ENCODE measurements at places on chromosomes 6 and 20. TPM values are rescaled to one million over a fixed set of nuclear protein-coding genes. Genes with fewer than 3 reads are reported as not detected.

DNA sequence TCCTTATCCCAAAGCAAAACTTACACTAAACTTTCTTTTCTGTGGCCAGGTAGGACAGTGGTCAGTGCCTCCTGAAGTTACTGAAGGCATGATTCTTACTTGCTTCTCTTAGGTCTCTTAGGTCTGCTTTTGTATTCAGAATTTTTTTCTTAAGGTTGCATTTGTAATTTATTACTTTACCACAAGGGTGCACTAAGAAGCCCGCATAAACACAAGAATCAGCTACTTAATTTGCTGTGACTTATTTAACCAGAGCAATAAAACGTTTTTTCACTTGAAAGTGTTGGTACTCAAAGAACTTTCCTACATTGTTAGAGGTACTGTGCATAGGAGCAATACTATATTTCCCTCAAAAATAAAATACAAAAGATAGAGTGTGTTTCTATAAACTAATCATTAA lies 75.4 kb upstream of the LAMA2 start:
- no peaks in the 10 kb centered on the region for H3K36me3 ChIP-seq
- H3K4me1 ChIP-seq: peaks cover 10% of the 10 kb centered on the region
- H3K27ac ChIP-seq: no peak overlapping the region
- H3K4me3 ChIP-seq: no peak overlapping the region

DNA sequence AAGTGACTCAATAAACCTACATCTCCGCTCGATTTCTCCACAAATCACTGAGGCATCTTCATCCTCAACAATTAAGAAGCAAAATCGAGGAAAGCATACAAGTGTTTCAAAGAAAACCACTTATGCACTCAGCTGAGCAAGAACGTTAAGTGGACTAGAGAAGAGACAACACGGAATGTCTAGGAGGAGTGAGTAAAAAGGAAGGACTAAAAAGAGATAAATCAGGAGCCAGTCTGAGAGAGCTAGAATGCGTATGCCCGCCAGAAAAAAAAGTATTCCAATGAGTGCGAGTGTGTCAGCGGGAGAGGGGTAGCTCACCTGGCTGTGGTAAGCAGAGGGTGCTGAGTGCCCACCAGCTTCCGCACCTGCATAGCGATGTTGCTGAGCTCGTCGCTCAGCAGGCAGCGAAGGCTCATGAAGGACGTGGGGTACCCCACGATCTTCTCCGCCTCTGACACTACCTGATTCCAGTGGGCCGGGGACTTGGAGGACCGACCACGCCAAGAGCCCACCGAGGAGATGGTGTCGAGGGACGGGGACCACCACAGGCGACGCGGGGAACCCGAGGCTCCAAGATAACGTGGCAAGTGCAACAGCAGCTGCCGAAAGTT lies 587 bp downstream of the PDSS2 start:
- H3K27me3 ChIP-seq: no peaks in the 10 kb centered on the region
- peaks cover 4% of the 10 kb centered on the region for H3K4me1 ChIP-seq
- H3K36me3 ChIP-seq: no peaks in the 10 kb centered on the region

DNA sequence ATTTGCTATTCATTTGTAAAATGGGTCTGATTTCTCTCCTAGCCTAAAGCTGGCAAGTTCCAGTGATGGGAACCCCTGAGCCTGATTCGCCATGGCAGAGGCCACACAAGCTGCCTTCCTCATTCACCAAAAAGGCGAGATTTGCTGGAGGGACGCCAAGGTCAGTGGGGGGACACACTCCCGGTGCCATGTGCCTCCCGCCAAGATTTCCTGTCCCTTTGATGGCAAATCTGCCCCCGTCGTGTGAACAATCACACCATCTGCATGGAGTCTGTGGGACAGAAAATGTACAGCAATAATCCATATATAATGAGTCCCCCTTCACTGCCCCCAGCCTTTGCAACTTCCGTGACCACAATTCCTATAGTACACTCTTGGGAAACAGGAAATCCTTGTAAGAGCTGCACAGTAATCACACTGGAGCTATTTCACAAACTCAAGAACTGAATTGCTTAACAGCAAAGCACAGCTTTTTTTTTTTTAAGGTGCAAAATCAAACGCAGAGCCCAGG lies 15.7 kb upstream of the IGF2R start:
- no peak overlapping the region for H3K4me3 ChIP-seq
- no peaks in the 10 kb centered on the region for H3K27me3 ChIP-seq
- DNase-seq: peak; percentile 21
- H3K27ac ChIP-seq: no peak overlapping the region
- H3K4me1 ChIP-seq: no peaks in the 10 kb centered on the region
- no peaks in the 10 kb centered on the region for H3K36me3 ChIP-seq

DNA sequence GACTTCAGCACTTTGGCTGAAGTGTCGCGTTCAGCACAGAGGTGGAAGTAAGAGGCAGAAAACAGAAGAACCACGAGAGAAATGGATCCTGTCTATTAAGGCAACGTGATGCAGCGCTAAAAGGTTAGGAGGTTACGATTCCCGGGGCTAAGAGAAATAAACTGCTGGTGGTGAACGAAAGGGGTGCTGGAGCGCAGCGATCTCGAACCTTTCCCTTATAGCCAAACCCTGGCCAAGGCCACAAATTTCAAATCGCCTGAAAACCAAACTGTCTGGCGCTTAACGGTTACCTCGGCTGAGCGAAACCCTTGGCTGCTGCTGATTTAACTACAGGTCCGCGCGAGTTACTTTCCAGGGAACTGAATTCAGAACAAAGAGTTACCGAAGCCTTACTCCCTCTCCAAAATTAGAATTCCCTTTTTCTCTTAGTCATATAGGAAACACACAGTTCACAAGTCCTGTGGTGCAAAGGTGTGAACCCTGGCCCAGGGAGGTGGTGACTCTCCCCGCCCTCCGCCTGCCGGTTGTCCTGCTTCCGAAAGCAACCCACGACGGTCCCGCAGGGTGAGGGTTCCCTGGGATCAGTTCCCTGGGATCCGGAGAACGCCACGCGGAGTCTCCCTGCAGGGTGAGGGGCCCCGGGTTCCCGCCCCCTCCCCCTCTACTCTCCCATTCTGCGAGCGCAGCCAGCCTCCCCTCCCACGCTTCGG lies 1.3 kb upstream of the SLC35D3 start:
- H3K36me3 ChIP-seq: no peaks in the 10 kb centered on the region
- H3K27me3 ChIP-seq: peaks cover 32% of the 10 kb centered on the region
- H3K4me1 ChIP-seq: peaks cover 23% of the 10 kb centered on the region
- DNase-seq: peak; percentile 14
- H3K27ac ChIP-seq: no peak overlapping the region
- peak overlapping the region; percentile 33 for H3K4me3 ChIP-seq

DNA sequence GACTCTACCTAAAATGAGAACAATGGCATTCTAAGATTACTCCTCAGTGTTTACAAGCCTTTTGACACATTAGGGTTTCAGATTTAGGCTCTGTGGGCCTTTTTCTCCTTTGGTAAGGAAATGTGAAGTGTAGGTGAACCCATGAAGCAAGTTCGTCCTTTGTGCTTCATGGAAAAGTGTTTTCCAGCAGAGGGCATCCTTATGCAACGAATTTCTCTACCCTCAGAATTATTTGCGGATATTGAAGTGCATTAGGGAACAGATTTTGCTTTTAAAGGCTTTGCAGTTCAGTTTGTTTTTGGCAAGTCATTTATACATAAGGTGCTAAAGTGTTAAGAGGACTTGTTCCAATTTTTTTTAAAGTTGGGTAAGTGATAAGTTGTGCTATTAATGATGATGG lies 55.7 kb upstream of the FERMT1 start:
- peaks cover 2% of the 10 kb centered on the region for H3K27me3 ChIP-seq
- no peaks in the 10 kb centered on the region for H3K4me1 ChIP-seq
- no peaks in the 10 kb centered on the region for H3K36me3 ChIP-seq
- H3K27ac ChIP-seq: no peak overlapping the region
- peak; percentile 67 for DNase-seq
- no peak overlapping the region for H3K4me3 ChIP-seq

DNA sequence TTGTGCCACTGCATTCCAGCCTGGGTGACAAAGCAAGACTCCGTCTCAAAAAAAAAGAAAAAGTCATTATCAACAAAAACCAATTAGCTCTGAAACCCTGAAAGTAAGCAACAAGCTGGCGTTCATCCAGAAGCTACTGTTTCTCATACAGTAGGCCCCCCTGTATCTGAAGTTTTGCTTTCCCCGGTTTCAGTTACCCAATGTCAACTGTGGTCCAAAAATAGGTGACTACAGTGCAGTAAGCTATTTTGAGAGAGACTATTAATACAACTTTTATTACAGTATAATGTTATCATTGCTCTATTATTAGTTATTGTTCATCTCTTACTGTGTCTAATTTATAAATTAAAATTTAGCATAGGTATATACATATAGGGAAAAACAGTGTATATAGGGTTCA lies 135.1 kb downstream of the KIF16B start:
- no peaks in the 10 kb centered on the region for H3K36me3 ChIP-seq
- H3K4me1 ChIP-seq: no peaks in the 10 kb centered on the region
- no peaks in the 10 kb centered on the region for H3K27me3 ChIP-seq

DNA sequence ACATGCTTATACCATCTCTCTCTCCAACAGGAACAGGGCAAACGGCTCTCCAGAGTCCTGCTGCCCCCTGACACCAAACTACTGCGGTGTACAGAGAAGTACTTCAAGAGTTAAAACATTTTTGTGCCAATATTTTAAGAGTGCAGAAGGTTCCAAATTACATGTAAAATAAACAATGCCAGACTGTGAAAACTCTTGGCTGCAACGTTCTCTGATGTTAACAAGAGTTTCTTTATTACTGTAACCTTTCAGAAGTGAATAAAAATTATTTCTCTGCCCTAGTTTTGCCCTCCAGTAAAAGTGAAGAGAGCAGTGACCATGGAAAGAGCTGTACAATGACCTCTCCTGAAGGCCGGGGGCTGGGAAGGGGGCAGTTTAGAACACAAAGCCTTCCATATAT lies 41.4 kb upstream of the FAM83C start:
- peaks cover 11% of the 10 kb centered on the region for H3K4me1 ChIP-seq
- no peak overlapping the region for H3K27ac ChIP-seq
- no peaks in the 10 kb centered on the region for H3K36me3 ChIP-seq
- H3K4me3 ChIP-seq: no peak overlapping the region

DNA sequence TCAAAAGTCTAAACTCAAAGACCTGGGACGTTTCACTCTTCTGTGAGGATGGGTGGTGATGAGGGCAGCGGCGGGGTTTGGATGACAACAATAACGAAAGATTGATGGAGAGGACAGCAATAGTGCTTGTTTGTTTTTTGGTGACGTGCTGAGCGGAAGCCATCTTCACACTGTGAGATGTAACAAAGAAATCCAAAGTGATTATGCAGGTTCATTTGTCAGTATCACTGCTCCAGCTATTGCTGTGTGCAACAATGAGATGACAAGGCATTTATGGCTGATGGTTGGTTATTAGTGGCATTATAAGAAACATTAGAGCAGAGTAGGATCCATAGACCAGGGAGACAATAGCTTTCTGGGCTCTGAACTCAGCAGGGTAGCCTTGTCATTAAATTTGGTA lies 306.7 kb downstream of the RNF144B start:
- H3K27me3 ChIP-seq: no peaks in the 10 kb centered on the region
- no peak overlapping the region for H3K4me3 ChIP-seq
- no peaks in the 10 kb centered on the region for H3K36me3 ChIP-seq
- DNase-seq: no peak

DNA sequence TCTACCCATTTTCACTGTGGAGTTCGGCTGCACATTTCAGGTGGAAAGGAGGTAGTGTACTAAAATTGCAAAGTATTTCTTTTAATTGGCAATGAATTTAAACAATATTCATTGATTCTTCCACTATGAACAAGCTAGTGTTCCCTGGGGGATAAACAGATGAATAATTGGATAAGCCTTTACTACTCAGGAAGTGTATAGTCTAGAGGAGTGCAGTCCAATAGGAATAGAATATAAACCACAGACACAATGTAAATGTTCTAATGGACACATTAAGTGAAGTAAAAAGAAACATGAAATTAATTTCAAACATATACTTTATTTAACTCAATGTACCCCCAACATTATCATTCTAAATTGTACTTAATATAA lies 28.7 kb downstream of the SGK1 start:
- H3K27ac ChIP-seq: peak overlapping the region; percentile 100
- no peak for DNase-seq
- no peak overlapping the region for H3K4me3 ChIP-seq
- H3K4me1 ChIP-seq: peaks cover 28% of the 10 kb centered on the region
- H3K27me3 ChIP-seq: no peaks in the 10 kb centered on the region

DNA sequence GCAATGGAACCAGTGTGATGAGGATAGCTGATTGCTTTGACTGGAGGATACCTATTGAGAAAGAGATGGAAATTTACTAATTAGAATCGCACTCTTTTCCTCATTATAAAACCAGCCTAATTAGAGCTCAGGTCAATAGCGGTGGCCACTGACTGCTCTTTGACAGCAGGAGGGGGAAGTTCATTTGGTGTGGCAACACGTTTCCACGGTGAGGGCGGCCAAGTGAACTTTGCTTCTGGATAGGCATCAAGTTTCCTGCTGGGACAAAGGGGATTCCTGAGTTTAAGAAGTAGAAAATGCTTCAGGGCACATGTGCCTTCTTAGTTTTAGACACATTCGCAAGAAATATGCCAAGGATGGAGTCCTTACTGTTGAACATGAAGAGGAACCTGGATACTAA lies 145.3 kb upstream of the NRN1 start:
- H3K27ac ChIP-seq: no peak overlapping the region
- no peaks in the 10 kb centered on the region for H3K27me3 ChIP-seq
- no peak for DNase-seq
- H3K4me3 ChIP-seq: no peak overlapping the region
- no peaks in the 10 kb centered on the region for H3K36me3 ChIP-seq

DNA sequence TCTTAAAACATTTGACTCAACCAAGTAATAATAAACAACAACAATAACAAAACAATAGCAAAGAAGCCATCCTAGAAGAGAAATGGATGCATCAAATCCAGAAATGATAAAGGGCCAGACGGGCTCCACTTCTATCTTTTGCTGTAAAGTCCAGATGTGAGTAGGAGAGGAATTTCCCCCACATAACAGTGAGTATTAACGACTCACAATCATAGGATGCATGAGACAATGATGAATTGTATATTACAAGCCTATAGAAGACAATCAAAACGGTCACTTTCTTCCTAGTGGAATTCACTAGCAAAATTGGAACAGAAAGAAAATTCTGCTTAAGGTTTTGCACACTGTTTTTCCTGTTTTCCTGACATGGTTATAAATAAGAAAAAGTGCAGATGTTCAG lies 97.0 kb upstream of the PREP start:
- H3K4me1 ChIP-seq: no peaks in the 10 kb centered on the region
- H3K4me3 ChIP-seq: no peak overlapping the region

- H3K36me3 ChIP-seq: no peaks in the 10 kb centered on the region
- H3K4me3 ChIP-seq: no peak overlapping the region
- DNase-seq: no peak
- H3K27me3 ChIP-seq: peaks cover 8% of the 10 kb centered on the region
Observed at GRCh38 chr6:157715728-157716164, 107.3 kb upstream of the SNX9 start.

STMND1 gene
- not detected for total RNA-seq

OXT gene
- total RNA-seq: not detected

HLA-E gene
- 271 TPM for total RNA-seq

ENTPD6 gene
- total RNA-seq: 51.2 TPM

COL20A1 gene
- not detected for total RNA-seq

ZSWIM3 gene
- total RNA-seq: 4.4 TPM

RIPOR3 gene
- total RNA-seq: not detected

TPX2 gene
- total RNA-seq: 114 TPM

MTFR2 gene
- total RNA-seq: 7.4 TPM

TRDN gene
- not detected for total RNA-seq

MED20 gene
- 25.5 TPM for total RNA-seq

NOTCH4 gene
- total RNA-seq: 120 TPM
